ENCODE measurements at places on chromosomes 16 and 17. TPM values are rescaled to one million over a fixed set of nuclear protein-coding genes. Genes with fewer than 3 reads are reported as not detected.

The RAB11FIP4 gene
- total RNA-seq = 2.8 TPM

DNA sequence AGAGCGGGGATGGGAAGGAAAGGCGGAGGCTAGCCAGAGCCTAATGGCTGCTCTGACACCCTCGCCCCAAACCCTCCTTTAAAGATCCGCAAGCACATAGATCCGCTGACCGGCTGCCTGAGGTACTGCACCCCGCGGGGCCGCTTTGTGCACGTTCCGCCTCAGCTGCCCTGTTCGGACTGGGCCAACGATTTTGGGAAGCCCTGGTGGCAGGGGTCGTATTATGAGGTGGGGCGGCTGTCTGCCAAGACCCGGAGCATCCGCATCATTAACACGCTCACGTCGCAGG, 663 bp downstream of the CYB5D1 start:
- no peak for DNase-seq

- no peak for DNase-seq
These were observed 25.3 kb upstream of the MTMR4 start for GRCh38 chr17:58539698-58540097.

The CFAP20 gene
- 39.2 TPM for total RNA-seq

The HSD11B2 gene
- total RNA-seq = 2.0 TPM
